ENCODE measurements at places on chromosomes 1 and 21.
A peak's percentile ranks its signal among the peaks of the same experiment; 100 is the strongest.

GRCh38 chr21:15740383-15740782, 10.6 kb downstream of the USP25 start:
- DNase-seq: no peak

DNA sequence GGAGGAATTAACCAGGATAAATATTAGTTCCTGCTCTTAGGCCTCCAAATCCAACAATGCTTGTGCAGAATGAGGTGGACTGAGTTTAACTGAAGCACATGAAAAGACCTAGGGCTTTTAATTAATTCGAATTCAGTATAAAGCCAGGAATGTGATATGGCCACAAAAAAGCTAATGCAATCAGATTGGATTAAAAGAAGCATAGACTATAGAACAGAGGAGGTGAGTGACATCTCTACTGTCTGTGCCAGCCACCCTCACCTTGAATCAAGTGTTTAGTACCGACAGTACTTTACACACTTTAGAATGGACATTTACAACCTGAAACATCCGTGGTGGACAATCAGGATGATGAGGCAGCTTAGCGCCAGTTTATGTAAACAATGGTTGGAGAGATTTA, 62.1 kb downstream of the CNIH3 start:
- DNase-seq: no peak

DNA sequence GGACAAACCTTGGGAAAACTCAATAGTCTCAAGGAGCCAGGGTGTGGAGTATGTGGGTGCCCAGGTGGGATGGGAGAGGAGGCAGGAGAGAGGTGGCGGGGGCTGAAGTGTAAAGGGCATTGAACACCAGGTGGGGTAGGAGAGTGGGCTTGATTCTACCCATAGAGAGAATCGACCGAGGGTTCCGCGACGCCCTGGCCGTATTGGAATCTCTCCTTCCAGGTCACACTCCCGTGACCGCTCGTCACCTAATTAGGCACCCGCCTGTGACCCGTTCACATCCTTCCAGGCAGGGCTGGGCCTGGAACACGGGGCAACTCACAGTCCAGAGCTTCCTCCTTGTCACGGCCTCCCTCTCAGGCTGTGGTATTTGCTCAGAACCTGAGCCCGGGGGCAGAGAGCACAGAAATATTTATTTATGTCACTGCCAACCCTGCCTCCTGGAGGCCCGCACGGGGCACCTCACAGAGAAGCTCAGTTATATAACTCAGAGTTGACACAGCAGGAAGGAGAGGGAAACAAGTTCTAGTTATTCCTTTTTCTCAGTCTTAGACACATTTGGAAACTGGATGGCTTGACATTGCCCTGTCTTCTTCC, 12.0 kb downstream of the NCMAP start:
- peak; percentile 10 for DNase-seq

DNA sequence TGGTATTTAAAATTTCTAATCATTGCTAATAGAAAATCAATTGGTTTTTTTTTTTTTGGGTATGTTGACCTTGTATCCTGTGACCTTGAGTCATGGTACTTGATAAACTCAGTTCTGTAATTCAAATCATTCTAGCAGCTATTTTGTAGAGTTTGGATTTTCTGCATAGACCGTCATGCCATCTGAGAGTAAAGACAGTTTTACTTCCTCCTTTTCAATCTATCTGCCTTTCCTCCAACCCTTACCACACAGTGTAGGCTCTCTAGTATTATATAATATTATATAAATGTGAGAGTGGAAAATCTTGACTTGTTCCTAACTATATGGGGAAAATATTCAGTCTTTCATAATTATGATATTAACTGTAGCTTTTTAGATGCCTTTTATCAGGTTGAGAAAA, 7.0 kb downstream of the TDRD5 start:
- no peak for DNase-seq

- no peak for DNase-seq
These were observed 294.1 kb upstream of the RUNX1 start for GRCh38 chr21:35343046-35343819.

DNA sequence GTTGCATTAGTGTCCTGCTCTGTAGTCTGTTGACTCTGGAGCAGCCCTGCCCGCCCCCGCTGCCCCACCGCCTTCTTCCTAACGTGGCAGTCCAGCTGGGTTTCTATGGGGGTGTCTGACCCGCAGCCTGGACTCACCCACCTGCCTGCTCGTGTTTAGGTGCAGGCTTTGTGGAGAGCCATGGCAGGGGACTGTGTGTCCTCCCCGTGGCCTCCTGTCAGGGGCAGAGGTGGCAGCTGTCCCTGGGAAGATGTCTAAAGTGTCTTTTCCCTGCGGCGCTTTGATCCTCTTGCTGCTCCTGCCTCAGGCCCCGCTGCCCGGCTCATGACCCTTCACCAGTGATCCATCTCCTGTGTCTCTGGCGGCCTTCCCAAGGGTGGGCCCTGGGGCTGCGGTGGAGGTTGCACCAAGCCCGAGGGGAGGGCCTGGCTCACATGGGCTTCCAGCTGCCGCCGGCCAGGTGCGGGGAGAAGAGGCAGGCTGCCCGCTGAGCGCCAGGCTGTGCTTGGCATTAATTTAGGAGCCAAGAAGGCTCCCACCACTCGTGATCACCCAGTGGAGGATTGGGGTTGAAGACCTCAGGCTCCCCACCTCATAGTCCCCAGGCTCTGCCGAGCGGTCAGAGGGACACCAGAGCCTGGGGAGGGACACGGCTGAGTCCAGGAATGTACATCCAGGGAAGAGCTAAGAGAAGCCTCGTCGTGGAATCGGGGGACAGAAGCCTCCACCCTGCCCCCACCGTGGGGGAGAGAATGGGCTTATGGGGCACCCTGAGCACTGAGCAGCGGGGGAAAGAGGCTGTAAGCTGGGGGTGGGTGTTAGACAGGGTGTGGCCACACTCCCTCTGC, 44.1 kb downstream of the COL18A1 start:
- DNase-seq: no peak

DNA sequence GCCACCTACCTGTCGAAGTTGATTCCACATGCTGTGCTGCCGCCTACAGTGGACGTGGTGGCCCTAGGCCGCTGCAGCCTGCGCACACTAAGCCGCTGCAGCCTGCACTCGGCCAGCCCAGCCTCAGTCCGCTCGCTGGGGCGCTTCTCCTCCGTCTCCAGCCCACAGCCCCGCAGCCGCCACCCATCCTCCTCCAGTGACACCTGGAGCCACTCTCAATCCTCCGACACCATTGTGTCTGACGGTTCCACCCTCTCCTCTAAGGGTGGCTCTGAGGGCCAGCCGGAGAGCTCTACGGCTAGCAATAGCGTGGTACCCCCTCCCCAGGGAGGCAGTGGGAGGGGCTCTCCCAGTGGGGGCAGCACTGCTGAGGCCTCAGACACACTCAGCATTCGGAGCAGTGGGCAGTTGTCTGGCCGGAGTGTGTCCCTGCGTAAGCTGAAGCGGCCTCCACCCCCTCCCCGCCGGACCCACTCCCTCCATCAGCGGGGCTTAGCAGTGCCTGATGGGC, 46.9 kb downstream of the YARS1 start:
- no peak for DNase-seq

DNA sequence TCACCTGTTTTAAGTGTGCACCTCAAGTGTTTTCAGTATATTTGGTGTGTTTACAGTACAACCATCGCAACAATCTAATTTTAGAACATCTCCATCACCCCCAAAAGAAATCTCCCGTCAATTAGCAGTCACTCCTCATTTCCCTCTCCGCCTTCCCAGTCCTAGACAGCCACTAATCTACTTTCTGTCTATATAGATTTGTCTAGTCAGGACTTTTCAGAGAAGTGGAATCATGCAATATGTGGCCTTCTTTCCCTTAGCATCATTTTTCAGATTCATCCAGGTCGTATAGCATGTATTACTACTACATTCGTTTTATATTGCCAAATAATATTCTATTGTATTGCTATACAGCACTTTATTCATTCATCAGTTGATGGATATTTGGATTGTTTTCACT, 1.7 kb upstream of the SHE start:
- no peak for DNase-seq

DNA sequence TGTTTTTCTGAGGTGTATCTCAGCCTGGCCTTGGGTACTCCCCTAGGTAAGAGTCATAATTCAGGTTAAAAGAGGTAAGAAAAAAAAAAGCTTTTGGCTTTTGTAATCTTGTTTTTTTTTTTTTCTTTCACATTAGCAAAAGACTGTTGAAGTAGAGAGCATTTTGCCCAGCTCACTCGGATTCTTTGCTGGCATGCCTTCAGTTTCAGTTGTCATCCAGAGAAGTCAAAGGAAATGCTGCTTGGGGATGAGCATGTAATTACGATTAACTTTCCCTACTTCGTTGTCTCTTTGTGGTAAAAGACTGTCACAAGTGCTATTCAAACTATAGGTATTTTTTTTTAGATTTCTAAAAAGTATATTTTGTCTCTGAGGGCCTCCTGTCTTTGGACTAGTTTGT, 6.3 kb downstream of the BACH1 start:
- no peak for DNase-seq

- peak; percentile 12 for DNase-seq
These were observed 18.8 kb downstream of the TMPRSS15 start for GRCh38 chr21:18384771-18385170.

DNA sequence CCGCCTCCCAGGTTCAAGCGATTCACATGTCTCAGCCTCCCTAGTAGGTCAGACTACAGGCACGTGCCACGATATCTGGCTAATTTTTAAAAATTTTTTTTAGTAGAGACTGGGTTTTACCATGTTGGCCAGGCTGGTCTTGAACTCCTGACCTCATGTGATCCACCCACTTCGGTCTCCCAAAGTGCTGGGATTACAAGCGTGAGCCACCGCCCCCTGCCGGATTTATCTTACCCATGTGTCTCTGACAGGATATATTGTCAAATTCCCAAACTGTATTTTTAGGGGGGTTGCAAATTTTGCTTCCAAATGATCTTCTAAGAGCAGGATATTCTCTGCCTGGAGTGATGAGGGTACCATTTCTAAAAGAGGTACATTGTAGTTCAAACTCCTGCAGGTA, 74.3 kb downstream of the KIF26B start:
- DNase-seq: no peak

- no peak for DNase-seq
These were observed 11.2 kb downstream of the PINK1 start for GRCh38 chr1:20644416-20644815.

DNA sequence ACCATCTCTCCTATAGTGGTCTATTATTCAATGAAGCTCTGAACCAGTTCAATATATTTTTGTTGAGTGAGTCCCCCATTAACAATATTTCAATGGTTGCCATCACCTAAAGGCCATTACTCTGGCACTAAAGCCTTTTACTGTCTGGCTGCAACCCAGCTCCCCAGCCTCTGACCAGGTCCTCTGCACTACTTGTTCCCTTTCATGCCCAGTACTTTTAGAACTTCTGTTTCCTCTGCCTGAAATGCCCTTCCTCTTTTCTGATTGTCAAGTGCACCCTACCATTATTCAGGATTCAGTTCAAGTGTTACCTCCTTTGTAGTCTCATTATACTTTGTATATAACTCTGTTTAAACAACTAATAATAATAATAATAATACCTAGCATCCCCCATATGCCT, 30.4 kb upstream of the ZFYVE9 start:
- no peak for DNase-seq

DNA sequence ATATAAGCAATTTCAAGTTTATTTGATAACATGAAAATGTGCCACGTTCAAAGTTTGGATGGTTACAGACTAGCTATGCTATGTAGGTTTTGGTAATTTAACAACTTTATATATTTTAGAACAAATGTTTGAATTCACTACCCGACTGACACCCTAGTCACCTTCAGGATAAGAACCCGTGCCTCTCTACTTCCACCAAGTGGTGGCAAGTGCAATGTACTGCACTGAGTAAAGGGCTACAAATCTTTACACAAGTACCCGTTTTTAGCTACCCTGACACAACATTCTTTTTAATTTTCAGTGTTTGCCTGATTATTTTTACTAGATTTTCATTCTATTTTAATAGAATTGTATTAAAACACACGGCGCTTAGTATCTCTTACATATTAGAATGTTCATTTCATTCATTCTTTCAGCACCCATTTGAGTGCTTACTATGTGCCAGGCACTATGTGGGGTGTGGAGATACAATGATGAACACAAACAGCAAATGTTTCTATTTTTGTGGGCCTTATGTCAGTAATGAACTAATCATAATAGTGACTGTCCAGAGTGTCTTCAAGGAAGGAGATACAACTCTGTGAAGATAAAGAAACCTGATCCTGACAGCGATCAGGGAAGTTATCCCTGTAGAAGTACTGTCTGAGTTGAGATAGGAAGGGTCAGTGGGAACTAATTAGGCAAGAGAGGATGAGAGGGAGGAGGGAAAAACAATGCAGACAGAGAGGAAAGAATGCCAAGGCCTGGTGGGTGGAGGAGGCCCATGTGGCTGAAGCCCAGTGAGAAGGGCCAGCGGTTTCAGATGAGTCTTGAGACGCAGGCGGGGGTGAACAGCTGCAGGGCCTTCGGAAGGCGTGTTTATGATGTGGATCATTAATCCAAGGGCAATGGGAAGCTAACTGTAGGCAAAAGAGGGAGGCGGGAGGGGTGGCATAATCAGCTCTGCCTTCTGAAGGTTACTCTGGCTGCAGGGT, 3.8 kb downstream of the LCA5L start:
- DNase-seq: peak; percentile 12

- no peak for DNase-seq
These were observed 9.3 kb downstream of the TMEM39B start for GRCh38 chr1:32082022-32082421.

All from NCI-H526 treated with DMSO at 0.1 percent for 48 hours (cell line).